ENCODE measurements at places on chromosomes 1 and 21.

DNA sequence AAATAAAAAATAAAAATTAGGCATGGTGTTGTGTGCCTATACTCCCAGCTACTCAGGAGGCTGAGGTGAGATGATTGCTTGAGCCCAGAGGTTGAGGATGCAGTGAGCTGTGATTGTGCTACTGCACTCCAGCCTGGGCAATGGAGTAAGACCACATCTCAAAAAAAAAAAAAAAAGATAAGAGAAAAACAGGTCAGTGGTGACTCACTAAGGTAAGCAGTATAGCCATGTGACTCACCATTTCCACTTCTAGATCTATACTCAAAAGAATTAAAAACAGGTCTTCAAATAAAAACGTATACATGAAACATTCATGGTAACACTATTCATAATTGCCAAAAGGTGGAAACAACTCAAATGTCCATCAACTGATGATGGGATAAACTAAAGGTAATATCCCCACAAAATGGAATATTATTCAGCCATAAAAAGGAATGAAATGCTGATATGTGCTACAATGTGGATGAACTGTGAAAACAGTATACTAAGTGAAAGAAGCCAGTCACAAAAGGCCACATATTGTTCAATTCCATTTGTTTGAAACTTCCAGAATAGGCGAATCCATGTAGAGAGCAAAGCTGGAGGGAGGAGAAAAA, 75.1 kb downstream of the ZNF281 start:
- DNase-seq, result no peak

- no peak for DNase-seq
These were observed 42.3 kb upstream of the NFASC start for GRCh38 chr1:204828352-204828850.

DNA sequence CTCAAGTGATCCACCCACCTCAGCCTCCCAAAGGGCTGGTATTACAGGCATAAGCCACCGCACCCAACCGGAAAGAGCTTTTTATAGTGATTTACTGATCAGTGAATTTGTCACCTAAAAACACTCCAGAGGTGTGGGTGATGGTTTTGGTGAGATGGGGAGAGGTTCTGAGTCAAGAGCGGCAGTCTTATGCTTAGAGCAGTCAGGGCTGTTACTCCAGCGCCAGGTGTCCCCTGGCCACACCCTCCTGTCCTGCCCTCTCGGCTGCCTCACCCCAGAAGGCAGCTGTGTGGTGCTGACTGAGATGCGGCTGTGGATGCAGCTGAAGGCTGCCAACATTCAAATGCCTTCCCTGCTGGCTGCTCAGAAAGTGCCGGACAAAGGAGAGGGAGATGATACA, 94.5 kb upstream of the LPGAT1 start:
- no peak for DNase-seq

DNA sequence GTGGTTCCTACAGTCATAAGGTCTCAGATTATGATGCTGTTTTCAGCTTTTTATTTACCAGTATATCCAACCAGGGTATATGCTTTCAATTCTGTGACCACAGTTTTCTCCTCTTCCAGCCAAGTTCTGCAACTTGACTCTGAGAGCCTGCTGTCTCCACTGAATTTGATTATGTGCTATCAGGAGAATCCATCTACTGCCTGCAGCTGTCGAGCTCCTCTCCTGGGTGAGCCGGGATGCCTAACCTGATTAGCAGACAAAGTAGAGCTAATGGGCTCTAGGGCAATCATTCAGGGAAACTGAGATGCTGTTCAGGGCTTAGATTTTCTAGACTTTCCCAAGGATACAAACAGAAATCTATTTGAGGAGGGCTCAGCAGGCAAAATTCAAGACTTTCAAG, 271.5 kb upstream of the BEND5 start:
- DNase-seq, result no peak

DNA sequence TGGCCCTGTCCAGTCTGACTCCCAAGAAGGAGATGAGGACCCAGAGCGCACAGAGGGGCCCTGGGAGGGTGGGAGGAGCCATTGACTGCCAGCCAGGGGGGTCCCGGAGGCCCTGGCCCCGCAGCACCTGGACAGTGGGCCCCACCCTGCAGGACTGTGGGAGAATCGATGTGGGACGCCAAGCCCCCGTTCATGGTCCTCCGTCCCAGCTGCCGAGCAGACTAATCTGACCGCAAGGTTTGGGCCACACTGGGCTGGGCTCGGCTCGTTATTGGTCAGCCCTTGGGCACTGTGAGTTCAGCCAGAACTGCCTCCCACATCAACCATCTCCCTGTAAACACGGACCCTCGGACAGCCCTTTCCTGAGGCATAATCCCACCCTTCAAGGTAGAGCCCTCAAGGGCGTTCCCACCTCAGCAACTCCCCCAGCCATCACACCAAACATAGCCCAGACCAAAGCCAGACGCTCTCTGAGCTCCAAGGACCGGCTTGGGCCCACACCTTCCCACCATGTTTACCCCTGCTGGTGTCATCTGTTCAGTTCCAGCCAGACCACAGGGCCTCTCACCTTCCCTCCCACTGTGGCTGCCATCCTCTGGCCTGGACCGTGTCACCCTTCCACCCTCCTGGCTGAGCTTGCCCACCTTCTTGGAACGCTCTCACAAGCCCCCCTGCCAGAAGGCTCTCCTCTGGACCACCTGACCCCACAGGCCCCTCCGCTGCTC, 16.2 kb upstream of the POFUT2 start:
- no peak for DNase-seq

DNA sequence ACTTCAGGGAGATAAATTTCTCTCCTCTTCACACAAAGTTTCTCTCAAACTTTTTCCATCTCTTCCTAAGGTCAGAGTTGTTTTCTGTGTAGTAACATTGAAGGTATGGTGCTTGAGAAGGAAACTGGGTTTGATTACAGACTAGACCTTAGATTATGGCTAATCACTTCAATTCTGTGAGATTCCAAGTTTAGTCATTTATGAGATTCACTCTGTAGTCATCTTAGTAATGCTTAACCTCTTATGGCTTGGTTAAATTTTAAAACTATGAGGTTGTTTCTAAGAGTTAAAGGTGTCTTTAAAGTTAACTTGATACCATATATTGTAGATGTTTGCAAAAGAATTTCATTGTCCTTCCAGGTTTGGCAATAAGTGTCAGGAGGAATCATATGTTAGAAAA, 1092.2 kb downstream of the KCNT2 start:
- no peak for DNase-seq

GRCh38 chr1:2555634-2556276, 416 bp upstream of the TNFRSF14 start:
- DNase-seq, result no peak

DNA sequence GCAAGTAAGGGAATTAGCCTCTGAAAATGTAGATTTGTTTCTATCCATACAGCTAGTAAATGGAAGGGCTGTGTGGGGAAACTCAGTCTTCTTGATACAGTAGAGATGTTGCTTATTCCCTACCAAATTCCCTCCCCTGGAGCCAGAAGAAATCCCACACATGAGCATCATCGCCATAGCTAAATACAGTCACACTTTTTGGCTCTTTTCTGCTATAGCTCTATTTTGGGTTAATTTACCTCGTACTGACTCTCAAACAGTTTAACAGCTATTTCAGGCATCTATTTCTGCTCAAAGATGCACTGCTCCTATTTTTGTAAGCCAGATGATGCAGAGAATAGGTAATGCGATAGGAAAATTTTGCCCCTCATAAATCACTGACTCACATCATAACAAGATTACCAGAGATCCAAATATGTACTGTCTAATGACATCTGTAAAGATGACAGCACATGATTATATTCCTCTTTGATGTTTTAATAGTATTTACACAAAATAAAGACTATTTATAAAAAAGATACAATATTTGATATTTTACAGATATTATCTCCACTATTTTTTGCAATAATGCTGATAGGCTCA, 58.6 kb downstream of the XCL1 start:
- no peak for DNase-seq

All from forelimb muscle (tissue), 1 donor.